Kidney (tissue), 22 donors: ENCODE measurements at places on chromosomes 2 and 18. TPM values are rescaled to one million over a fixed set of nuclear protein-coding genes. Genes with fewer than 3 reads are reported as not detected.

DNA sequence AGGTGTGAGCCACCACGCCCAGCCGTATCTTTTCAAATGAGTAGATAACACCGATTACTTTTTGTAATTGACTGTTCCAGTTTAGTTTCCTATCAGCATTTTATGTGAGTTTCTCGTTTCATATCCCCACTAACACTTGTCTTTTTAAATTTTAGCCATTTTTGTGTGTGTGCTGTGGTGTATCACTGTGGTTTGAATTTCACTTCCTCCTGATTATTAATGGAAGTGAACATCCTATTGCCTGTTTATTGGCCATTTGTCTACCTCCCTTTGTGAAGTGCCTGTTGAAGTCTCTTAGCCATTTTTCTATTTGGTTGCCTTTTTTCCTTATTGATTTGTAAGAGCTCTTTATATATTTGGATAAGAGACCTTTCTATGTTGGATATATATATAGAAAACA, 91.7 kb upstream of the STON1 start:
- H3K27me3 ChIP-seq, result no peaks in the 10 kb centered on the region
- no peak for DNase-seq

DNA sequence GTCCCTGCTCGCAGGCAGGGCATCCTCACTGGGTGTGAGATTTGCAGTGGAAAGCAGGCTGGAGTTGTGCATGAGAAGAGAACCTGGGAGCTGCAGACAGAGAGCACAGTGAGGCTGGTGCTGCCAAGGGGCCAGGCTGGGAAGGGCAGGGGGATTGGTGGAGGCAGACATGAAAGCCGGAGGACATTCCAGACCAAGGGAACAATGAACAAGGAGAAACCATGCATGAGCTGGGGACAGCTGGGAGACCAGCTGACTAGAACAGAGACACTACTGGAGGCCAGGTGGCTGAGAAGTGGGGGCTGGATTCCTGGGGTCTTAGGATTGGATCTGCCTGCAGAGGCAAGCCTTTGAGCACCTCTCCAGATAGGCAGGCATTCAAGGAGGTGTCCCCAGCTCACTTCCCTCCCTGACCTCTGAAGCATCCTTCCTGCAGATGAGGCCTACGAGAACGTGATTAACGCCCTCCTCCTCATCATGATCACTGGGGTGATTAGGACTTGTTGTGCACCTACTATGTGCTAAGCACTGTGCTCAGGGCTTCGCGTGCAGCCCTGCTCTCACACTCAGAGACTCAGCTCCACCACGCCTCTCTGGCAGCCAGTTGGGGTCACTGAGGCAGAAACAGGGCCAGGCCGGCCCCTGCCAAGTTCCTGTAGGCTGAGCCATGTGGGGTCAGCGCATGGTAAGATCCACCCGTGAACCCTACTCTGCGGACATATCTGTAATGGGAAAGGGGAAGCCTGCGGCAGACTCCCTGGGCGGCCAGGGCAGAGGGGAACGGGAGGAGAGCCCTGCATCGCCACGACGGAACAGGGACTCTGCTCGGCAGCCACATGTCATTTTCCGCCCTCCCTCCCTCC, 74.8 kb upstream of the SLC66A3 start:
- no peak overlapping the region for H3K4me3 ChIP-seq
- no peaks in the 10 kb centered on the region for H3K27me3 ChIP-seq
- no peaks in the 10 kb centered on the region for H3K36me3 ChIP-seq
- H3K4me1 ChIP-seq, result no peaks in the 10 kb centered on the region

DNA sequence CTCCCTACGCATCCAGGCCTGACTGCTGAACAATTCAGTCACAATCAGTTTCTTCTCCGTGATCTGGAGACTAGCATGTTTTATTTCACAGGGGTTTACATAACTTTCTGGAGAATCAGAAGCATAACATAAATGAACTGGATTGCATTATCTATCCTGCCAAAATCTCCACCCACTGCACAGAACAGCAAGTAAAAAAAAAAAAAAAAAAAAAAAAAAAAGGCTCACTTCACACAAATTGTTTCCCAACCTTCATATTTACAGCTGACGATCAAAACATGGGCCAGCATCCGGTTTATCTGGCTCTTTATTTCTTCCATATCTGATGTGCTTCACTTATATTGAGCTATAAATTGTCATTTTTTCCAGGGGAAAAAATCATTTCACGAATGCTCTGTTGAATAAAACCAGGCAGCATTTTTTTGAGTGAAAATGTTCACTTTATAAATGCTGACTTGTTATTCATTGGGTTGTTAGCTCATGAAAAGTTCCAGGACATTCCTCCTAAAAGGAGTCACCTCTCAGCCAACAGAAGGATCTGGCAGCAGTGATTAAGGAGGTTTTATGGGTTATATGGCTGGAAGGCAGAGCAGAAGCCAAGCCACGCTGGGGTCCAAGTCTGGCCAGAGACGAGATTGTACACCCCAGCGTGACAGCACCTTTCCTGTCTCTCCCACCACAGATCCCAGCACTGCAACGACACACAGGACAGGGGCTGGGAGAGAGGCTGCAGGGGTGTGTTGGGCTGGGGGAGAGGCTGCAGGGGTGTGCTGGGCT, 51.2 kb upstream of the GLI2 start:
- no peaks in the 10 kb centered on the region for H3K27me3 ChIP-seq
- peak; percentile 35 for DNase-seq
- H3K4me3 ChIP-seq, result no peak overlapping the region
- H3K36me3 ChIP-seq, result no peaks in the 10 kb centered on the region
- peaks cover 3% of the 10 kb centered on the region for H3K4me1 ChIP-seq

DNA sequence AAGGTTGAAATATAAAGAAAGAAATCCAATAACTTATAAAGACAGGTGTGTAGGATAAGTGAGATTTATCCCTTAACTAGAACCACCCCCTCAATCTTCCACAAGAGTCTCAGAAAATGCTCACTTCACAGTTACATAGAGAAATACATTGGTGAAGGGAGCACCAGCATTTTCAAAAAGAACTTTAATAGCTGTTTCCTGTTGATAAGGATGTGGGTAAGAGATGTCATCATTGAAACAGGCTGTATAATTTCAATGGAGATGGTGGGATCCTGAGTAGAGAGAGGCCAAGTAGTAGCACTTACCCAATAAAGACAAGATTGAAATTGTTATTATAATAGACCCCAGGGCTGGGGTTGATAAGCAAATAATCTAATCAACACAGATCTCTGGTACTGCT, 162.2 kb upstream of the TACR1 start:
- H3K27me3 ChIP-seq, result no peaks in the 10 kb centered on the region
- no peaks in the 10 kb centered on the region for H3K36me3 ChIP-seq
- no peaks in the 10 kb centered on the region for H3K4me1 ChIP-seq
- DNase-seq, result no peak
- no peak overlapping the region for H3K27ac ChIP-seq

GRCh38 chr2:66596256-66596655, 161.3 kb downstream of the MEIS1 start:
- no peaks in the 10 kb centered on the region for H3K4me1 ChIP-seq
- no peak overlapping the region for H3K4me3 ChIP-seq
- H3K36me3 ChIP-seq, result no peaks in the 10 kb centered on the region
- no peak for DNase-seq
- H3K27ac ChIP-seq, result no peak overlapping the region
- H3K27me3 ChIP-seq, result no peaks in the 10 kb centered on the region

DNA sequence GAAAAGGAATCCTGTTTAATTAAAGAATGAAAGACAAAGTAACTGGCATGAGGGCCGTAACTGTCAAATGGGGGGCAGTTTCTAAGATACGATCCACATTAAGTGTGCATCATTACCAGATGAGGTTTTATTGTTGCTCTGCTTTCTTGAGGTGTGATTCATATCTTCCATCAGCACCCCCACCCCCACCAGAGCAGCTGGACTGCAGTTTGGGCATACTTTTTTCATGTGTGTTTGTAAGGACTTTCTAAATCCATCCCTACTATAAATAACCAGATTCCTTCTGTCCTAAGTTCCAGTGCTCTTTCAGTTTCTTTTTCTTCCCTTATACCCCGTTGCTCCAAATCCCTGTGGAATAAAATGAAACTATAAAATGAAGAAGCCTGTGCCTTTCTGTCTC, 142.1 kb downstream of the CDCA7 start:
- H3K27ac ChIP-seq, result no peak overlapping the region
- H3K4me3 ChIP-seq, result no peak overlapping the region
- H3K27me3 ChIP-seq, result no peaks in the 10 kb centered on the region
- H3K4me1 ChIP-seq, result no peaks in the 10 kb centered on the region

The FAP gene
- 3.3 TPM for total RNA-seq

DNA sequence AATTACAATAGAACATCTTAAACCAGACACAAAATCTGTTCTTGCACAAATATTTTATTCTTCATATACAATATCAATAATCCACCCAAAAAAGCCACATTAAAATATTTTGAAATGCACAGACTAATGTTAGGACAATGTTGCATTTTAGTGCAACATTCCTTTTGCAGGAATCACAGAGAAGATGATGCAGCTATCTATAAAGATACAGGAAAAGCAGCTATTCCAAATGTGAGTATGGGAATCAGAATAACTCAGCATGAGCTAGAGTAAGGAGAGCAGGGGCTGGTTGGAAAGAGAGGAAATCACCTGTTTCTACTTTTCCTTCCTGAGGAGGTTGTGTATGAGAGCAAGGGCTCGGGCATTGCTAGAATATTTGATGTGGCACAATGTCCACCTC, 4.8 kb downstream of the C2orf66 start:
- DNase-seq, result no peak
- no peak overlapping the region for H3K27ac ChIP-seq
- H3K4me3 ChIP-seq, result no peak overlapping the region
- H3K4me1 ChIP-seq, result no peaks in the 10 kb centered on the region
- no peaks in the 10 kb centered on the region for H3K36me3 ChIP-seq

The AKAIN1 gene
- total RNA-seq, result not detected

GRCh38 chr2:134098321-134098720, 155.6 kb upstream of the MGAT5 start:
- no peak overlapping the region for H3K4me3 ChIP-seq
- no peaks in the 10 kb centered on the region for H3K36me3 ChIP-seq
- no peaks in the 10 kb centered on the region for H3K27me3 ChIP-seq
- H3K27ac ChIP-seq, result no peak overlapping the region
- no peaks in the 10 kb centered on the region for H3K4me1 ChIP-seq
- DNase-seq, result no peak

- H3K4me1 ChIP-seq, result no peaks in the 10 kb centered on the region
- DNase-seq, result peak; percentile 14
- no peak overlapping the region for H3K4me3 ChIP-seq
- H3K27ac ChIP-seq, result no peak overlapping the region
- H3K36me3 ChIP-seq, result no peaks in the 10 kb centered on the region
These were observed 2.2 kb downstream of the COL5A2 start for GRCh38 chr2:189177251-189177840.

DNA sequence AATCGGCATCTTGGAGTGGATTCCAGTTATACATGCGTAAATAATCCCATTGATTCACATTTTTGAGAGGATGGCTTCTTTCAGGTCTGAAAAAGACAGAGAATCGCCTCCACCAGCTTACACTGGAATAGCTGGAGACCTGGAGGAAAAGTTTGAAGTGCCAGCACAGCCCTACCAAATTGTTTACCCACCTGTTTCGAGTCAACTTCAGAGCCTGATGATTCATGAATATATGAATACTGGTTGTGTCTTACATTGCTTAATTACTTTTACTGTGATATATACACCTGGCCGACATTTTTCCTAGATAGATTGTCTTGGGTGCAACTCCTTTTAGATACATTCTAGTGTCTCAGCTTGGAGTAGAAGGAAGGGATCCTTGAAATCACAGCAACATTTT, 335 bp upstream of the NCKAP5 start:
- H3K27ac ChIP-seq, result no peak overlapping the region
- H3K4me1 ChIP-seq, result peaks cover 6% of the 10 kb centered on the region
- no peak for DNase-seq
- H3K36me3 ChIP-seq, result no peaks in the 10 kb centered on the region
- peak overlapping the region; percentile 76 for H3K4me3 ChIP-seq
- no peaks in the 10 kb centered on the region for H3K27me3 ChIP-seq

The RFTN2 gene
- 4.0 TPM for total RNA-seq

DNA sequence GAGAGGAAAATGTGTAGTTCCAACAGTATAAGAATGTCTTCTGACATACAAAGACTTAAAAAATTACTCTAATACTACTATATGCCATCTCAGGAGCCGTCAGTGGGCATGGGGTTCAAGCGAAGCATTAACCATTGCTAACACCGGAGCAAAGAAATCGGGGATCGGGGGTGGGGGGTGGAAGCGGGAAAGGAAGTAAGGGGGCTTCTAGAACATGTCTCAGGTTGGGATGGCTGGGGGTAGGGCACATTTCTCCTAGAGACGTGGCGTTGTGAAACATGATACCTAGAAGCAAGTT, 702 bp downstream of the LMAN1 start:
- H3K4me1 ChIP-seq, result peaks cover 3% of the 10 kb centered on the region
- no peak for DNase-seq
- H3K27ac ChIP-seq, result peak overlapping the region; percentile 89
- H3K27me3 ChIP-seq, result no peaks in the 10 kb centered on the region

The EPC2 gene
- 43.9 TPM for total RNA-seq

The CCDC150 gene
- total RNA-seq, result 2.3 TPM

GRCh38 chr2:79235135-79235534, 75.6 kb upstream of the REG3A start:
- H3K27ac ChIP-seq, result no peak overlapping the region
- H3K36me3 ChIP-seq, result no peaks in the 10 kb centered on the region
- H3K4me3 ChIP-seq, result no peak overlapping the region
- H3K4me1 ChIP-seq, result no peaks in the 10 kb centered on the region
- no peaks in the 10 kb centered on the region for H3K27me3 ChIP-seq
- no peak for DNase-seq

- no peak overlapping the region for H3K27ac ChIP-seq
- H3K27me3 ChIP-seq, result no peaks in the 10 kb centered on the region
- H3K4me3 ChIP-seq, result no peak overlapping the region
- DNase-seq, result no peak
These were observed 332.5 kb downstream of the PID1 start for GRCh38 chr2:228938629-228939028.
